ENCODE measurements at places on chromosomes 3 and 15.

GRCh38 chr3:196339493-196340254, 1.5 kb upstream of the TM4SF19 start:
- DNase-seq, result no peak

DNA sequence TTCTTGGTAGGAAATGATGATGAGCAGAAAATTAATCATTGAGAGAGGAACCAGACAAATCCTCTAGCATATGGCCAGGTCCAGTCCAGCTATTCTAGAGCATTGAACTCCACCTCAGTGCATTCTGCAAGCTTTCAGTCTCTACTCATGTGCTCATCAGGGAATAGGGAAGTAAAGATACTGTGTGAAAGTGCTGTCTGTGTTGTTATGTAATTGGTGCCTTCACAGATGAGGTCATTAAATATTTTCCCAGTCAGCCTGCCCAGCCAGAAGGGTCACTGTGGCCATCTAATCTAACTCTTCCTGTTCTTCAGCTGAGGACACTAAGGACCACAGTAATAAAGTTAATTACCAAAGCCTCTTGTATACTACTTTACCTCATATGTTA, 28.2 kb downstream of the C3orf62 start:
- DNase-seq, result no peak

DNA sequence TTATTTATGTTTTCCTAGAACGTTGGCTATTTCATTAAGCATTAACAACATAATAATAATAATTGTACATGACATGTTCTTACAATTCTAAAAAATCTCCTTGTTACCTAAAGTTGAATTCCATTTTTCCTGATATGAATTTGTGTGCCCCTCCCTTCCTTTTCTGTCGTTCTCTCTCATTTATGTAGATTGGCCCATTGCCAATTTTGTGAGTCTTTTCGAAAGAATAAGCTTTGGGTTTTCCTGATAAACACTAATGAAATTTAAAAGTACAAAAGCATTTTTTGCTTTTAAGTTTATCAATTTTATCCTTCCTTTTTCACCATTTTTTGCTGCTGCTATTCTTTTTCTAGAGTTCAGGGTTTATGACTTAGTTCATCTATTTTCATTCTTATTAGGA, 44.9 kb downstream of the PRR23E start:
- DNase-seq, result no peak

DNA sequence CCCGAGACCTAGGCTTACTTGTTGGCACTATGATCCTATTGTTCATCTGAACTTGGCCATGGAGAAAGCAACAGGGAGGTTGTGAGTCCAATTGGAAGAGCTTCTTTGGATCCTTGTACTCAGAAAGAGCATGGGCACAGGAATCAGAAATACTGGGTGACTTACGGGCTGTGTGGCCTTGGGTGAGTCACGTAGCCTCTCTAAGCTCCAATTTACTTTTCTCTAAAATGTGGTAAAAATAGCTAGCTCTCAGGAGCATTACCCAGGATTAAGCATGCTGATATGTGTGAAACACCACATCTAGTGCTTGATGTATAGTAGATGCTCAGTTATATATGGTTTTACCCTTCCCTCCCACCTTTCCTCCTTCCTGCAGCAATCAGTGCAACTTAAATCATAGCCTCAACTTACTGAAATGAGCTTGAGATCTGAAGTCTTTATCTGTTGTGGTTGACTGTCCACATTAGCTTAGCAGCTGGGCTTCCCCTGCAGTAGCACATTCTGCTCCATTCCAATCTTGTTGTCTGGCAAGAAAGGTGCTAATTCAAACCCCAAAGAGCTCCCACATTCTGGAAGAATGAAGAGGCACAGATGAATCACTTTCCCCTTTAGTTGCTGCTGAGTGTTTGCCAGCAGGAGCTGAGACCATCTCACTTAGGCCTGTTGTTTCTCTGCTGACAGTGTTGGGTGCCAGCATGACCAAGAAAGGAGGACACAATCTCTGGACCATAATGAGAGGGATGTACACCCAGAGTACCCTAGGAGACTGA, 299.1 kb upstream of the TRIM42 start:
- no peak for DNase-seq

DNA sequence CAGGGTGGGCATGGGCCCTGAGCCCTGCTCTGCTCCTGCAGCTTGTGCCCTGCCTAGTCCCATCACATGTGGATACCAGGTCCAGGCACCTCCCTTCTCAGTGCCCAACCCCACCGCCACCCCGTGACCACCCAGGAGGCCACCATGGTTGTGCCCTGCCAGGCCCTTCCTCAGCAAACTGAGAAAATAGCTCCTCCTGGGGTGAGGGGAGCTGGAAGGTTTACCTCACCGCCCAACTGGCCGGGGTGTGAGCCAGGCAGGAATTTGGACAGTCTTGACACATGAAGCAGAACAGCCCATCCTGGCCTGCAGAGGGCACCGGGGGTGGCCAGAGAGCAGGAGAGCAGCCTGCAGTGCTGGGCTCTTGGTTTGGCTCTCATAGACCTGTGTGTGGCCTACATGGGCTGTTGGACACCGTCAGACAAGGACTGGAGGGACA, 11.4 kb upstream of the C3orf22 start:
- DNase-seq, result no peak

- no peak for DNase-seq
Observed at GRCh38 chr15:40305281-40305680, 2.5 kb downstream of the PLCB2 start.

DNA sequence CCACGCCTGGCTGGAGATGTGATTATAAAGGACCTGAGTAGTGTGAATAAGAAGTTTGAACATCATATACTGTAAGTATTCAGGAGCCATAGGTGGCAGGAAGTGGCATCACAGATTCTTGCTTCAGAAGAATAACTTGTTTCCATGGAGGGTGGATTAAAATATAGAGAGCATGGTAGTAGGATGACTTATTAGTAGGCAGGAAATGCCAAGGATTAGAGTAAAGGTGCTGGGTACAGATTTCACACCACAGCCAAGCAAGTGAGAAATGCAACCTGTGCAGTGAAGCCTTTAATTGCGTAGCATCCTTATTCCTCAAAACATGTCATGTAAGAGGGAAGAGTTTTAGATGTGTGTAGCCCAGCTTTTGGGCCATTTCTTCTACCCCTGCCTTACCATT, 30.8 kb downstream of the IFT122 start:
- DNase-seq, result no peak

- DNase-seq, result no peak
Observed at GRCh38 chr15:100863796-100864267, 15.8 kb upstream of the ALDH1A3 start.

GRCh38 chr15:22980189-22981050, at the start of gene CYFIP1:
CYFIP1 (minus strand) TSS chr15:22980368; CDS start chr15:22947285, 33,083 bp downstream.
- no peak for DNase-seq

GRCh38 chr15:71301958-71302621, 186.8 kb downstream of the THSD4 start:
- no peak for DNase-seq

DNA sequence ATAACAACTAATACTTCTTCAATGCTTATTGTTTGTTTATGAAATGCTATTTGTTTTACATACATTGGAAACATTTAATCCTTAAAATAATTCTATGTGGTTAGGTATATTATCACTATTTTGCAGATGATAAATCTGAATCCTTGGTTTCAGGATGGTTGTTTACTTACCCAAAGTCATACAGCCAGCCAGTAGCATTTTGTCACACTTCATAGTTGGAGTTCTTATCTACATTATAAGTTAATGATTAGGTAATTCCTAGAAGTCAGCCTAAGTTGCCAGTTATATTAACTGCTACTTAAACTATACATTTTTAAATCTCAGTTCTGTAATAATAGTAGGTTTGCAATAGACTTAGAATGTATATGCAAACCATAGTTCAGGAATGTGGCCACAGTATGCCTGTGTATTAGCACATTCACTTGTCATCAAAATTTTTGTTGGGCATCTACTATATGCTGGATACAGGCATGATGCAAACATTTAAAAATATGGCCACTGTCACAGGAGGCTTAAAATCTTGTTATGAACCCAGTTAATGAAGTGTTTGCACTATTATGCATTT, 187.9 kb downstream of the UBE2E2 start:
- DNase-seq, result no peak

GRCh38 chr3:28042707-28043106, 198.7 kb upstream of the CMC1 start:
- DNase-seq, result no peak

DNA sequence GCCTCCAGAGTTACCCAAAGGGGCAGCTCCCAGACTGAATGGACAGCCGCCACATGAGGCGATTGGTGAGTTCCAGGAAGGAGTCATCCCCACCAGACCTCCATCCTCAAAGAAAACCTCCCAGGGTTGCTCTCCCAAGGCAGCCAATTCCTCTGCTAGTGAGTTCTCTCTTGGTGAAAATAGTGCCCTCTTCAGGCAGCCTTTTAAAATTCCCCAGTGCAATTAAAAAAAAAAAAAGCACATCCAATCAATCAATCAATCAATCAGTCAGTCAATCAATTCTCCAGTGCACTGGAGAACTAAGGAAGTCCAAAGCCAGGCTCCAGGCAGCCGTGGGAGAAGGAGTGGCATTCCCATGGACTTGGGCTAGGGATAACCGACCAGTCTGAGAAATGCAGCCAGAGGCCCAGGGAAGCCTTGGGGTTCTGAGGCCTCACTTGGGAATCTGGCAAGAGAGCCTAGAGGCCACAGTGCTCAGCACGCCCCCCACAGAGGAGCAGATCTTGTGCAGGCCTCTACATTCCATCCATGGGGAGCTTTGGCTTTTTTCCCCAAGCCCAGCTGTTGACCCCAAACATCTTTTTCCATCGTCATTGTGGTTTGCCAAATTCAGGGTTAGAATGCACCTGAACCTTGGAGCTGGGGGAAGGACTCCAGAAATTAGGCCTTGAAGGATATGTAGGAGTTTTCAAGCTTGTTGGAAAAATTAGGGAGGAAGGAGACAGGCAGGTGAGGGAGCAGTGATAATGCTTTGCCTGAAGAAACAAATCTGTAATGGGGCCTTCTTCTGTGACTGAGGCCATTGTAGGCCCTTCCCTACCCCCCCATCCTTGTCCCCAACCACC, 4.8 kb downstream of the PAQR5 start:
- DNase-seq, result no peak

DNA sequence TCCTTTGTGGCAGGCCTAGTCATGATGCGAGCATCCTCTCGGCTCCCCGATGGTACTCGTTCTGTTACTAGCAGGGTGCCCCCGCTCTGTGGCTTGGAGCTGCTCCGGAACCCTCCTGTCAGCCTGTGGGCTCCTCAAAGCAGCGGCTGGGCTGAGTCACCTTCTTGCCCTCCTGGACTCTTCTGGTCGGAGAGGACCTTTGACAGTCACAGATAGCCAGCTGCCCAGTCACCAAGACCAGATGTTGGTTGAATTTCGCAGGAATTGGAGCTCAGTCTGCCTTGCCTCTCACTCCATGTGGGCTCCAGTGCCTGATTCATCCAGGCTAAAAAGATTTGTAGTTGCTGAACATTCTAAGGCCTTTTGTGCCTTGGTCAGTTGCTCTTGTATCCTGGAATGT, 94.5 kb downstream of the CHCHD6 start:
- no peak for DNase-seq

DNA sequence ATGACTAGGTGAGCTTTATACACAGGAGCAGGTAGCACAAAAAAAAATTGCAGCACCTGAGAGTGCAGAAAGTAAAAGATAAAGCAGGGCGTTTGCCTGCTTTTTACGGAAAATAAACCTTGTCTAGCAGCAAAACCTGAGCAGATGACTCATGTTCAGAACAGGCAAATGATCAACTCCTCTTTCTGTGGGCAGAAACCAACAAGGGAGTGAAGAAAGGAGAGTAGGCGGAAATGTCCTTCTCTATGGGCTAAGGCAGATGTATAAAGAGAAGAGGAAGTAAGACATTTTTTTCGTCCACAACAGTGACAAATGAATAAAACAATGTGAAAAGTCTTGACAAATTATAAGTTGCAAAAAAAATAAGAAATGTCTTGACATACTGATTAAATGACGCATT, 24.5 kb upstream of the GMNC start:
- no peak for DNase-seq

- DNase-seq, result peak; percentile 44
Observed at GRCh38 chr3:71416876-71417275, 166.7 kb downstream of the FOXP1 start.

GRCh38 chr3:5429517-5429890, 242.0 kb downstream of the EDEM1 start:
- no peak for DNase-seq

- DNase-seq, result no peak
Observed at GRCh38 chr3:172057624-172058327, 18.4 kb downstream of the FNDC3B start.

DNA sequence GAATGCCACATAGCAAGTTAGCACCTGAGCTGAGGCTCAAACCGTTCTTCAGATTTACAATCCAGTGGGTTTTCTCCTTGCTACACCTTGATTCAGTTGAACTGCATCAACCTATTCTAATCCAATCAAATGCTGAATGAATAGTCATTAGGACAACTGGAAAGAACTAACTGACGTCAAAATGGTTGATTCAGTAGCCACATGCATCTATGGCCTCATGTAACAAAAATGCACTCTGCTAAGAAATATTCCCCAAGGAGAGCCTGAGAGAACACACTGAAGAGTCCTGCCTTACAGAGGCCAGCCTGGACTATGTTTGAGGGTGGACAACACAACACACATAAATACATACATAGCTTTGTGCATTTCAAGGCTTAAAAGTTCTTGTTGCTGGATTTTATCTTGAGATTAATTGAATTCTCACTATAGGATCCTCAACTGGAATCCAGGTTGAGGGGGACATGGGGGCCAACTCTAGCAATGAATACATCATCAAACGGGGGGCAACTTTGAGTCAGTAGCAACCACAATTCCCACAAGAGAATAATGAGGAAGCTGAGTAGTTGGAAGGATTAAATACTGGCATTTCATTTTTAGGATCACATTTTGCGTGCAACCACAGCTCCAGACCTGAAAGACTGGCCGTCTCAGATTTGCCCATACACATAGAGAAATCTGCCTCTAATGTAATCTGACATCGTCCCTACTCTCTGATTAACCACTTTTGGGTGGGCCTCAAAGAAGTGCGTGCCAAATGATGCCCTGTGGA, 280.2 kb upstream of the ICE2 start:
- no peak for DNase-seq

DNA sequence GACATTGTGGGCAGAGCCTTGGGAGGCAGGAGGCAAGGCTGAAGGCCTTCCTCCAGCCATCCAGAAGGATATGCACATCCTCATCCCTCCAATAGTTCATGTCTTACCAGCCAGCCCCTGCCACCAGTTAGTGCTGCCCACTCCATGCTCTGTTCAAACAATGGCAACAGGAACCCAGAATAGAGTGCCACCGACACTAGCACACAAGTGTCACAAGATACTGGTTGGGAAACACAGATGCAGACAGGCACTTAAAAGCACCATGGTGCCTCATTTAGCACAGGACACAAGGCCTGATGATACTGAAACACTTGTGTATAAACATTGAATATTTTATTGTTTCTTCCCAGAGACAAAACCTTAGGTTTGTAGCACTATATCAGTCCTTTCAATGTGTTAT, 56.5 kb upstream of the MYO5C start:
- no peak for DNase-seq

DNA sequence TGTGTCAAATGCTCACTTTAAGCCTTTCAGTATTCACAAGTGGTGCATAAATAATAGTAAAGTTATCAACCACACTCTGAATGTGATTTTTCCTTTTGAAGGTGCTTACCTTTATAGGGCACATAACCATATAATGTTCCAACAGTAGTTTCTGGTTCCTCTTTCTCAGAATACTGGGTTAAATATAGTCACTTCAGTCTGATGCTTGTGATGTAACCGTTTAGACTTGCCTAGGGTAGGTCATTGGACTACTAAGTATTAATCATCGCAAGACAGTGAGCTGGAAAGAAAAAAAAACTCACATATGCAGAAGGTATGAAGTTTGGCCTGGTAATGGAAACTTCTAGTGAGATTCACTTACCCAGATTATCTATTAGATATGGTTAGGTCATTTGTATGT, 1.9 kb downstream of the KBTBD8 start:
- no peak for DNase-seq
